T-helper 22 cell (primary cell): ENCODE measurements at places on chromosomes 7 and 10.

DNA sequence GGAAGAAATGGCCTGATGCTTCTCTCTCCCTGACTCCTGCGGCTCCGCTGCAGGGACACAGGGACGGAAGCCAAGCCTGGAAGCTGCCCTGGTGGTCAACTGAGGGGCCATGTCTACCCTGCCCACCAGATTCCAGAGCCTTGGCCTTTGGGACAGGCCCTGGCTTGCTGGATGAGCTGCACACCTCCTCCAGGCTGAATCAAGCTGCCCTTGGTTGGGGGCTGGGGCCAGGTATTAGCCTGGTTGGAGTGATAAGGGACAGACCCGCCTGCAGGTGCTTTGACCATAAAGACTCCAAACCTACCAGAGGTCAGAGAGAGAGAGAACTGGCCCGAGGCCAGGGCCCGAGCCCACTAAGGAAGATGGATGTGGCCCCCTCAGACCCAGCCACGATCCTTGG is 30.1 kb downstream of the CRHR2 start:
- DNase-seq, result no peak

GRCh38 chr7:141785706-141786552 is 4.1 kb upstream of the TAS2R5 start:
- no peak for DNase-seq

- DNase-seq, result no peak
These were observed 10.2 kb downstream of the DGKI start for GRCh38 chr7:137836541-137836940.

DNA sequence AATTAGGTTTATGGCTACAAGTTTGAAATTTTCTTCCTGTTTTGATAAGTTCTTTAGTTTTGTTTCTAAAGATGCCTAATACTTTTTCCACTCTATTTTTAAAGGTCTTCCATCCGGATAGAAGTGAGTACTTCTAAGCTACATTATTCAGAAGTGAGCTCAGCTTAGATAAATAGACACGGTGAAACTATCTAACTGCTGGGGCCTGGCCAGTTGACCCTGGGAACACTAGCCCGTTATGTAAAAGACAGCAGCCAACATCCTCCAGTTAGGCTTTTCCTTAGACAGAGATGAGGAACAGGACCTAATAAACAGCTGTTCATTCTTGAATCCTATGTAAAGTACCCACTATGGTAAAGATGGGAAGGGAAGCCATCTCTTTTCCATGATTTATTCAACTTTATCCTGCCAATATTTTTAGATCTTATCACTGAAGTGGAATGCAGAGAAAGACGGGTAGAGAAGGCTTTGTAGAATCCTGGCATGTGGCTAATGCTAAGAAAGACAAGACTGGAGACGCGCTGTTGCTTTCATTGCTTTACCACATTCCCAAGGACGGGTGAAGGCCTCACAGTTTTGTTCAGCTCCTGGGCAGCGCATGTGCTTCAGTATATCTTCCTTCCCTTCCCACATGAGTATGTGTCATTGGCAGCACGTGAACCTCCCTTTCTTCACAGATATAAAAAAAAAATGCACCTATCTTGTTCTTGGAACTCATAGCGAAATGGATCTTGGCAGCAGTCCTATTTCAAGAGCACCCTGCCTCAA is 340.0 kb upstream of the MEOX2 start:
- DNase-seq, result no peak

DNA sequence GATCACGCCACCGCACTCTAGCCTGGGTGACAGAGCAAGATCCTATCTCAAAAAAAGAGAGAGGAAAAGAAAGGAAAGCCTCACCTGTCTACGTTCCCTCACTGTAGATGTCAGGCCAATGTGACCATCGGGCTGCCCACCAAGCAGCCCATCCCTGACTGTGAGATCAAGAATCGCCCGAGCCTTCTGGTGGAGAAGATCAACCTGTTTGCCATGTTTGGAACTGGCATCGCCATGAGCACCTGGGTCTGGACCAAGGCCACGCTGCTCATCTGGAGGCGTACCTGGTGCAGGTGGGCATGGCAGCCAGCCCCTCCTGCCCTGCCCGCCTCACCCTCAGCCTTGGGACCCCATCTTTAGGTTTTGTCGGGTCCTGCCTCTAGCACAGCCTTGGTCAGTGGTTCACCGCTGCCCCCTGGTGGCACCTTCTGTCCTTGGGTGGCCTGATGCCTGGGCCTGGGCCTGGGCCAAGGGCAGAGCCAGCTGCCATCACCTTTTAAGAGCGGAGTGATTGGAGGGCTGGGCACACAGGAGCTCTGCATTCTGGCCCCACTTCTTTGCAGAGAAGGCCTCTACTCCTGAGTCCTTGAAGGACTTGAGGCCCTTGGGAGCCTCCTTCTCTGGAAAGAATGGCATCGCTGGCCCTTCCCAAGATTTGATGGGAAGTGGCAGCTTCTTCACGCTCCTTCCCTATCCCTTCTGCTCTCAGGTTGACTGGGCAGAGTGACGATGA is 14.4 kb upstream of the AHCYL2 start:
- no peak for DNase-seq

DNA sequence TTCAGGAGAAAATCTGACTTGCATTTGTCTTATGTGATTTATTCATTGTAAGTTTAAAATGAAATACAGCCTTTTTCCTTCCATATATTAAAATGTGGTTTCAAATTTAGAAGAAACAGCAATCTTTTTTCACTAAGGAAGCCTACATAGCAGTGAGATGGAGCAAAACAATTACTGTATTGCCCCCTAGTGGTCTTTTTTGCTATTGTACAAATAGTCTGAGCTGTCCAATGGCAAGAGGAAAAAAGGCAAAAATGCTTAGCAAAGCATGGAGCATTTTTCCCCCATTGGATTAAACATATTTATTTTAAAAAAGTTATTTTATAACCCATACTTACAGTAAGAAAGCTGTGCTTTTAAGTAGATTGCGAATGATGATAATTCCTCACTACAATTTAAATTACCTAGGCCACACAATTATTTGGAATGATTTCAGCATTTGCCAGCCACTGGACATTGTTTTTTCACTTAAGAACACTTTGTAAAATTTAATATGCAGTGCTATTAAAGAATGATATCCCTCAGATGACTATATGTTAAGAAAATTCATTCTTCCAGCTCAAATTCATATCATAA is 119.5 kb downstream of the CPED1 start:
- DNase-seq, result no peak

- DNase-seq, result no peak
These were observed 52.6 kb downstream of the MACC1 start for GRCh38 chr7:20164425-20165145.

- DNase-seq, result no peak
These were observed 30.6 kb downstream of the PALD1 start for GRCh38 chr10:70508912-70509756.

GRCh38 chr7:81273601-81274397 is 354.9 kb upstream of the SEMA3C start:
- DNase-seq, result no peak

- no peak for DNase-seq
These were observed 1038.9 kb downstream of the GRM8 start for GRCh38 chr7:126213876-126214275.

- DNase-seq, result no peak
These were observed 72.7 kb upstream of the PALS2 start for GRCh38 chr7:24500599-24500998.

DNA sequence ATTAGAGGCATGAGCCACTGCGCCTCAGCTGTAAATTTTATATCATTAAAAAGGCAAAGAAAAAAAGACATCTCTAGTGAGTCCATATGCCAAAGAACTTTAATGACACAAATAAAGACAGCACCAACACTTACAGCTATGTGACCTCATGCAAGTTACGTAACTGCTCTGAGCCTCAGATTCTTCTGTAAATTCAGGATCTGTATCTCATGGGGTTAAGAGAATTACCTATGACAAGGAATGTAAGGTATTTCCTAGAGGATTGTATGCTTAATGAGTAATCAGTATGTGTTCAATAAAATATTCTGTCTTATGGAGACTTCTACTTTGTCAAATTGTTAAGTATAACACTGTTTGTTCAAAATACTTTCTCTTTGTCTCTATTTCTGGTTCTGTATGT is 274.0 kb upstream of the GLI3 start:
- no peak for DNase-seq

DNA sequence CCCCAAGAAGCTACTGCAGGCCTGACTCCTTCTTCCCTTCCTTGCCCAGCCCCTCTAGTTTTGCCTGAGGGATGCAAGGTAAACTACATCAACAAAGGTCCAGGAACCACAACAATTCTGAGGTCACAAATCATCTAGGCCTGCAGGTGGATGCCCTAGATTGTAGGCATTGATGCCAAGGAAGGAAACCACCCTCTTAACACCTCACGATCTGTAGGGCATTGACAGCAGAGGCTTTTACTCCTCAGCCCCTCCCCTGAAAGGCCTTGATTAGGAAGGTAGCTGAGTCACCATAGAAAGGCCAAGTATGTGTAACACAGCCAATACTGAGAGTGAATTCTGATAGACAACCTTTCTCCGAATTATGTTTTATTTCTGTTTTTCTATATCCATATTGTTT is 46.7 kb upstream of the FAM3C start:
- DNase-seq, result no peak

GRCh38 chr7:47227762-47228177 is 354.1 kb downstream of the TNS3 start:
- DNase-seq, result no peak
